Brain (organoid and tissue), 16 donors: ENCODE measurements at places on chromosomes 5 and 9.
A peak's percentile ranks its signal among the peaks of the same experiment; 100 is the strongest.

DNA sequence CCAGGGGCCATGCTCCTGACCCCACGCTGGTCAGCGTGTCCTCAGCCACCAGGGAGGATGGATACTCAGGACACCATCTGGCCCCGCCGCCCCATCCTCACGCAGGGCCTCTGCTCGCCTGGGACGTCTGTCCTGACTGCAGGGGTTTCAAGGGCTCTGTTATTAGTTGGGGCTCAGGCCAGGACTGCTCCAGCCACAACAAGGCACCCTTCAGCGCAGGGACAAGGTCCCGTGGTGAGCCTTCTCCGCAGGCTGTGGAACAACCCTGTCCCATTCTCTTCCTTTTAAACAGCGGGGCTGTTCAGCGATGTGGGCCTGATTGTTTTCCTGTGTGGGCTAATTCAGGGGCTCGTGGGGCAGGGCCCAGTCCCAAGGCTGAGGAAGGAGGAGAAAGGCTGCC lies 61.6 kb downstream of the SEMA4D start:
- no peak for DNase-seq

- DNase-seq, result no peak
Observed at GRCh38 chr9:89390068-89390555, 71.8 kb downstream of the SECISBP2 start.

DNA sequence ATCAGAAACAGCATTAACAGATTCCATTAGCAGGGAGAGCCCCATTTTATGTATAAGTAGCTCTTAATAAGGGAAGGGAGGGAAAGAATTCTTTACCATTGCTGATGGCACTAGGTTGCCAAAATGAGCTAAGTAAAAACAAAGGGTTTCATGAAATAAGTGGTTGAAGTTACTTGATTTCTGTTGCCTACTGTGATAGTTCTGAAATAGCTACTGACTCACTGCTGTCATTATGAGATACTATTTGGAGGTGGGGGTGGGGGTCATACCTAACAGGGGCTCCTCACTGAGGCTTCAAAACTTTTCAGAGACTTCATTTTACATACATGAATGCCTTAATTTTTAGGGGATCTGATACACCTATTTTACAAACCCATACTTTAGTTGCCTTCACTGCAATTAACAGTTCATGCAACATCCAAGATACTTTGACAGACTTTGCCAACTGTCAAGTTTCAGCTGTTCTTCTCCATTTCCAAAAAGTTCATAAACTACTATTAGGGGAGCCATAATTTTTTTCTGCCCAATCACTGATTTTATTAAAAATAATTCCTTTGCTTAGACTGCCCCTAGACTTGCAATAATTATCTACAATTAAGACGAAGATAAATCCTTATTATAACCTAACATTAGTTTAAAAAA lies 4.6 kb downstream of the HOMER1 start:
- no peak for DNase-seq

GRCh38 chr9:91855196-91855595 lies 94.8 kb downstream of the ROR2 start:
- no peak for DNase-seq

GRCh38 chr9:132506977-132507669 lies 75.3 kb upstream of the BARHL1 start:
- no peak for DNase-seq

DNA sequence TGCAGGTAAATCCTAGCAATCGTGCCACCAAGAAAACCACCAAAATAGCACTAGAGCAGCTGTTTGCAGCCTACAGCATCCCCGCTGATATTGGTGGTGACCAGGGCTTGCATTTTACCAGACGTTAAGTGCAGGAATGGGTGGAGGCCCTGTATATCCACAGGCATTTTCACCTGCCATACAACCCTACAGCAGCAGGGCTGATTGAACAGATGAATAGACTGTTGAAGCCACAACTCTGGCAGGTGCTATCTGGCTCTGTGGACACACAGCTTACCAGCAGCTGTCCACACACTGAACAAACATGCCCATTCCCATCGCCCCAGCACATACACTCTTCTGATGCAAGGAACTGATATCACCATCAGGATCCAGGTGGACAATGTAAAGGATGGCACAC lies 154.5 kb upstream of the APC start:
- DNase-seq, result no peak

DNA sequence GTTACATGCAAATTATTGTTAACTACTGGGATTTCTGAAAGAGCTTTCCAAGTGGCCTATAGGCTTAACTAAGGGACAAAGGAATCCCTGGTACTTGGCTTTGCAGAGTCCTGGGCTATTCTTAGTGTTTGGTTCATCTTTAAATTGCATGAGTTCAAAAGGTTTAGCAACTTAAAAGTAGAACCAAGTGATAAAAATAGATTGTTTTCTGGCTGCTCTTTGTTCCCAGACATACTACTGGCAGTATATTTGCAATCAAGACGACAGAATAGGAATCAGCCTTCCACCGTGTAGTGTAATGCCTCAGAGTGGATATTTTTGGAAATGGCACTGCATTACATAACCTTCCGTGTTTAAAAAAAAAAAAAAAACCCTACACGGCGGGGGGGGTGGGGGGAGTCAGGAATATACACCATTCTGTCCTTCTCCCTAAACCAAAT lies 1.0 kb downstream of the NREP start:
- DNase-seq, result peak; percentile 86

GRCh38 chr9:134103391-134103998 lies 32.4 kb upstream of the WDR5 start:
- DNase-seq, result no peak

- DNase-seq, result no peak
Observed at GRCh38 chr9:8514760-8515159, 715.2 kb upstream of the DMAC1 start.

DNA sequence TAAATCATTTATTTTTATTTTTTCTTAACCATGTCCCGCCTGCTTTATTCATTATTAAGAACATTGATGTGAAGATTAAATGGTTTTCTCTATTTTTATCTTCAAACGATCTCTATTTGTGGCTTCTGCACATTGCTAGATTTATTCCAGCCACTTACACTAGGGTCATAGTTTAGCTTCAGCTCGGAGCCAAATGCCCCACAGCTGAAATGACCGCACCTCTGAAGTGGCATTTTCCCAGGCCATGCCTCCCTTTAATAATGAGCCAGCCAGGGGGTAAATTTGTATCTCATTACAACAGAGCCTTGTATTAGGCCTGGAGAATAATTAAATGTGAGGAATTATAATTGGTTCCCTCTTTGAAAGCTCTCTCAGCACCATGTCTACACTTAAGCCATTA lies 89.4 kb downstream of the DOCK8 start:
- peak; percentile 46 for DNase-seq

- no peak for DNase-seq
Observed at GRCh38 chr5:168965638-168966037, 335.3 kb downstream of the SLIT3 start.

GRCh38 chr5:86968301-86968753 lies 299.4 kb upstream of the RASA1 start:
- DNase-seq, result peak; percentile 88

DNA sequence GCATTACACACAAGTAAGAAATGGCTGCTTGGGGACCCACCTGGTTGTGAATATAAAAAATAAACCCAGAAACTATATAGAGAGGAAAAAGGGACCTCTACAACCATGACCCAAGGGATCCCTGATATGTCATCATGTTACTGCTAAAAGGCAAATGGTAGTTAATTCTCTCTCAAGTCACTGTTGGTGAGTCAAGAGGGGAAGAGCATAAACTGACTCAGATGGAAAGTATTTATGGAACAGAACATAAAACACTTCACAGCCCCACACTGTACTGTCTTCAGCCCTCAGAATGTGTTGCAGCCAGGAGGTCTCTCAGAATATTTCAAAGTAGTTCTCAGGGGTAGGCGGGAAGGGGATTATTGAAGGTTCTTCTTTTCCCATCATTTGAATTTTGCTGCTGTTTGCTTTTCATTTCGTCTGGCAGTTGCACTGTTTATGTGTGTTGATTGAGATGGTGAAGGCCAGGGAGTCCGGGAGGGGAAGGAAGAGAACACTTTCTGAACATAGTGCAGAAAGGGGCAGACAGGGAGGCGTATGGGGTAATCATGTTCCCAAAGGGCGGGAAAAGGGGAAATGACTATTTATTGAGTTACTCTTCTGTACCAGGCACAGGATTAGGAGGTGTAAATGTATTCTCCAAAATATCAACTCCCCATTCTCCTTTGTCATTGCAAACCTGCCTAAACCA lies 85.5 kb downstream of the TEK start:
- DNase-seq, result no peak

- no peak for DNase-seq
Observed at GRCh38 chr5:78605611-78606010, 43.0 kb downstream of the LHFPL2 start.

- DNase-seq, result no peak
Observed at GRCh38 chr9:110782701-110783100, 114.1 kb downstream of the MUSK start.

DNA sequence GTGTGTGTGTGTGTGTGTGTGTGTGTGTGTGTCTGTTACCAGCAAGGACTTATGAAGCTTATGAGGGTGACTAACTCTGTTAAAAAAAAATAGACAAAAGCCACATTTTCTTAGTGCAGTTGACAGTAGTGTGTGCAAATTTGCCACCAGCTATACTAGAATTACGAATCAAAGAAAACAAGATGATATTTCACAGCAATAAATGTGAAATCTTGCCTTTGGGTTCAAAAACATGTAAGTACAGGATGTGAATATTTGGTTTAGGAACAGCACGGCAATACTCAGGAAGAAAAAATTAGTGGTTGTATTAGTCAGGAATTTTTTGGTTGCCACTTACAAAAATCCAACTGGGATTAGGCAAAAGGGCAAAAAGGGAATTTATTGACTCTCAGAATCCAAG lies 117.4 kb downstream of the NPR3 start:
- no peak for DNase-seq

DNA sequence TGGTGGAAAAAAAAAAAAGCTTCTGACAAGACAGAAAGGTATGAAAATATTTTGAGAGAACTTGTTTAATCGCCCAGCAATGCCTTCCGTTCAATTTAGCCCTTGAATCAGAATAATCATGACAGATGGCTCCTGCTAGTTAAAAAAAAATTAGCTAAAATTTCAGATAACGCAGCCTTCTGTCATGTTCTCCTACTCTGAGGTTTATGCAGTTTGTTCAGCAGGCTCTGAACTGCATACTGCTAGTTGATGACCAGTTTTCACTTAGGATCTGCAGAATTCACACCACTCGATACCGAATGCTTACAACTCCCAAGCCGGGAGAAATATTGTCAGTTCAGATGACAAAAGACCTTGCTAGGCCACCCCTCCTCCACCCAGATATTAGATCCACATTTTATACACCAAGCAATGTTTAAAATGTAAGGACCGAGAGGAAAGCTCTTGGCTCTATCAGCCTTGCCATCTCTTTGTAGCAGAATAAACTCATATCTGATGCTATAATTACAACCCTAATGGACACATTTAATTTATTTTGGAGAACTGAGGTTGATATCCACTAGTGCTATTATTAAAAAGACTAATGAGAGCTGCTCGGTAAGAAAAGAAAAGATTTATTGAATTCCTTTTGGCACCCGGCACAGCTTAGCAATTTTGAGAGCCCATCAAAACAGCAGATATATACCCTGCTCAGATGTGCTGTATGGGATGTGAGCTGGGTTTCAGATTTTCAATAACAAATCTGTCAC lies 322.8 kb downstream of the GLIS3 start:
- peak; percentile 98 for DNase-seq

- peak; percentile 29 for DNase-seq
Observed at GRCh38 chr5:144467792-144468191, 297.1 kb downstream of the KCTD16 start.

DNA sequence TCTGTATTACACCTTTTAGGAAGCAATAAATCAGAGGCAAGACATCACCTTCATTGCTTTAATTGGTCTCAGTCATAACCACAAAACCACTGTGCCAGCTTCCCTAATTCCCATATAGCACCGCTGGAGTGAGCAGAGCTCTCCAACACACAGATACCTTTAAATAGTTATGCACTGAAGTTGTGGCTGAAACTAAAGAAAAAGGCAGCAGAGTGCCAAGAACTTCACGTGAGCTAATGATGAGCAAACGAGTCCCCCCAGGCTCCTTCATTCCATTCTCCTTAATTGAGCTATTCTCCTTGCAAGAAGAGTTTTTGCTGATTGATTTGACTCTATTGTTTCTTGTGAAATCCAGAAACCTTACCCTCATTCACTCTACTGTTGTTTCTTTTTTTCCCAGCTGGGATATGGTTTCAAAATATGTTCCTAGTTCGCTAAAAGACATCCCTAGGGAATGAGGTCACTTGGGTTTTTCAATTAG lies 501.5 kb downstream of the SPATA31D1 start:
- DNase-seq, result peak; percentile 71

GRCh38 chr9:120368799-120369198 lies 211.2 kb downstream of the CDK5RAP2 start:
- no peak for DNase-seq

DNA sequence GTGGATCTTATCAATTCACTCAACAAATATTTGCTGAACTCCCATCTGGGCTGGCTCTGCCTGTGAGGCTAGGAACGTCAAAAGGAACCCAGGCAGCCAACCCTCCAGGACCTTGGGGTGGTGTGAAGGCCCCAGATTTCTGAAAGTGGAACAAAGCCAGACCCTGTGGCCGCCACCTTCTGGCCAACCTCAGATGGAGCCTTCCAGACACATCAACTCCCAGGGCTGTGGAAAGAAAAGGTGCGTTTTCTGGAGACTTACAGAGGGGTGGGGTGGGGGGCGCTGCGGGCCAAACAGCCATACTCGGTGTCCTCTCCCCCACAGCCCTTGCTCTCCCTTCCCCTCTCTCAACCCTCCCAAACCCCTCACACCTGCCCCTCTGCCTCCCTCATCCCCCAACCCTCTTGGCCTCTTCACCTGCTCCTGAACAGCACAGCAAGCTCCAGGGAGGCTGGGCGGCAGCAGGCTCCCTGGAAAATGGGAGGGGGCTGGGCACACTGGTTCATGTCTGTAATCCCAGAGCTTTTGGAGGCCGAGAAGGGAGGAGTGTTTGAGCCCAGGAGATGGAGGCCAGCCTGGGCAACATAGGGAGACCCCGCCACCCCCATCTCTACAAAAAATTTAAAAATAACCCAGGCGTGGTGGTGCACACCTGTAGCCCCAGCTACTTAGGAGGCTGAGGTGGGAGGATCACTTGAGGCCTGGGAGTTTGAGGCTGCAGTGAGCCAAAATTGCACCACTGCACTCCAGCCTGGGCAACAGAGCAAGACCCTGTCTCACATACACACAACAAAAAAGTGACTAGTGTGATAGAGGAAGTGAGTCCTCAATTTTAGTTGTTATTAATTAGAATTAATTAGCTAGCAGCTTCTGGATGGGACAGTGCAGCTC lies 45.0 kb upstream of the PRRC2B start:
- no peak for DNase-seq
